RWPE2 (cell line): ENCODE measurements at places on chromosomes 2 and 18.

DNA sequence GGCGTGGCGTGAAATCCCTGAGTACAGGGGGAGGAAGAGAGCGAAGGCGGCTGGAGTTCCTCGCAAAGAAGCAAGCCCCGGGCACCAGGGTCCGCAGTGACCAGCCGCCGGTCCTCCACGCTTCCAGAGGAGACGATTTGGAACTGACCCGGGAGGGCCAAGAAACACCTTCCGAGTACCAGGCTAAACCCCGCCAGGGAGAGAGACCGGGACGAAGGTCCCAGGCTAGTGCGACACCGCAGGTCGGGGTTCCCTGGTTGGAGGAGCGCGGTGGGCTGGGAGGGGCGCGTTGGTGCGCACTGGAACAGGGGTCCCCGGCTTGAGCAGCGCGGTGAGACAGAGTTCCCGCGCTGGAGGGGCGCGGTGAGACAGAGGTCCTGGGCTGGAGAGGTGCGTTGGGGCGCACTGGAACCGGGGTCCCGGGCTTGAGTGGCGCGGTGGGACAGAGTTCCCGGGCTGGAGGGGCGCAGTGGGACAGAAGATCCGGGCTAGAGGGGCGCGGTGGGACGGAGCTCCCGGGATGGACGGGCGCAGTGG lies 901 bp downstream of the WDFY1 start:
- no peak for DNase-seq

DNA sequence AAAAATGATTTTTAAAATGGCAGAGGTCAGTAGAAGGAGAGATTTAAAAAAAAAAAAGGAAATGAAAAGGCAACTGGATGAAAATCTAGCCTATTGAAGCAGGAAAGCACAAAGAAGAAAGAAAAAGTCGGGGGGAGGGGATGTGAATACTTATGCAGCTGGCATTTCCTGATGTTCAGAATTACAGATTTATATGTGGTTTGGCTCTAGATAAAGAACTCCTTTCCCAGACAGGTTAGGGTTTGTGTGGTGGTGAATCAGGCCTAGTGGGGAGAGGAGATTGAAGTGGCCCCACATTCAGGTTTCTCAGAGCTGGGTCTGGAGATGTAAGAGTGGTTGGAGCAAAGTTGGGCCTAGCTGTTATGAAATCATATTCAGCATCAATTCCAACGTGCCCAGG lies 394.4 kb downstream of the FIGN start:
- no peak for DNase-seq

DNA sequence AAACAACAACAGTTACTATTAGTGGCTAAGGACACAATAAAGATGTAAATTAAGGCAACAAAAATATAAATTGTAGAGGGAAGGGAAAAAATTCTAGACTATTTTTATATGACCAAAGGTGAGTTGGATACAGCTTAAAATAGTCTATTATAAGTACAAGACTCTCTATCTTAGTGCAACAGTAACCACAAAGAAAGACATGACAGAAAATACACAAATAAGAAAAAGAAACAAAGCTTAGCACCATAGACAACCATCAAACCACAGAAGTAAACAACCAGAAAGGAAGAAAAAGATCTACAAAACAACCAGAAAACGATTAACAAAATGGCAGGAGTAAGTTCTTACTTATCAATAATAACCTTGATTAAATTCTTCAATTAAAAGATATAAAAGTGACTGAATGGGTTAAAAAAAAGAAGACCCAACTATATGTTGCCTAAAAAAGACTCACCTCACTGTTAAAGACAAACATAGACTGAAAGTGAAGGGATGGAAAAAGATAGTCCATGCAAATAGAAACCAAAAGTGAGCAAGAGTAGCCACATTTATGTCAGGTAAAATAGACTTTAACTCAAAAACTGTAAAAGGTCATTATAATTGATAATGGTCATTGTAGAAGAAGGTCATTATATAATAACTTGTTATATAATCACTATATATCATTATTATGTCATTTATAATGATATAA lies 62.5 kb downstream of the USP40 start:
- DNase-seq: no peak

GRCh38 chr18:7876354-7877104 lies 309.4 kb downstream of the PTPRM start:
- DNase-seq: no peak

- DNase-seq: no peak
Observed at GRCh38 chr2:196278491-196278911, 107.1 kb upstream of the STK17B start.

GRCh38 chr18:34932792-34933466 lies 108.3 kb upstream of the MAPRE2 start:
- DNase-seq: no peak

GRCh38 chr18:79708412-79708811 lies 28.8 kb downstream of the CTDP1 start:
- no peak for DNase-seq

- DNase-seq: no peak
Observed at GRCh38 chr2:183597841-183598240, 473.6 kb downstream of the NUP35 start.

- no peak for DNase-seq
Observed at GRCh38 chr2:96824079-96824870, 8.2 kb downstream of the CNNM3 start.

GRCh38 chr18:49858309-49859020 lies 45.1 kb upstream of the ACAA2 start:
- no peak for DNase-seq

- no peak for DNase-seq
Observed at GRCh38 chr2:48318116-48318515, 211.8 kb upstream of the STON1 start.

DNA sequence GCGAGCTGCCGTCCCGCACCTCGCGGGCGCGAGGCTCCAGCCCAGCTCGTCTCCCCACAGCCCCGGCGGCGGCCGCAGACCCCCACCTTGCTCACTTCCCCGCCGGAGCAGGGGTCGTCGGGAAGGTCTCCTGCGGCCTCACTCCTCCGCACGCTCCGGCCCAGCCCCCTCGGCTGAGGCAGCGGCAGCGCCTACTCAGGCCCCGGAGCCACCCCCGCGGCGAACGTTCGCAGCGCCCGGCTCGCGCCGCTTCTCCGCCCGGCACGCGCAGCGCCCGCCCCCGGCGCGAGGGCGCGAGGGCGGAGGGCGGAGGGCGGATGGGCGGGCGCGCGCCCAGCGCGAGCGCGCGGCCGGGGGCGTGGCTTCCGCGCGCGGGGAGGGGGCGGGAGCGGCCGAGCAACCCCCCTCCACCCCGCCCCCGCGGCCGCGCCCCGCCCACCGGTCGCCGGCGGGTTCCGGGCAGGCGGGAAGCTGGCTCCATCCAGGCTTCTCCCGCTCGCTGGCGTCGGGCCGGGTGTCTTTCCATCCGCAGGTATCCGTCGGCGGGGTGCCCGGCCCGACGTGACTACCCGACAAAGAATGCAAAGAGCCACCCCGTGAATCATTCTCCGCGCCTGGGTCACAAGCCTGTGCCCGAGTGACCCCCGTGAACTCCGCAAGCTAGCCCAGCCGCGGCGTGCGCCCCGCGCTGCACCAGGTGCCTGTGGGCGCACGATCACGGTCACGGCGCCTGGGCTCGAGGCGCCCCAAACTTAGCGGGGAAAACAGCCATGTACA lies at the start of gene DTNB:
DTNB (minus strand) TSS at position 278 of the 777 bp plus-strand sequence. CDS start 20,917 bp downstream, outside the sequence.
- DNase-seq: peak; percentile 95

DNA sequence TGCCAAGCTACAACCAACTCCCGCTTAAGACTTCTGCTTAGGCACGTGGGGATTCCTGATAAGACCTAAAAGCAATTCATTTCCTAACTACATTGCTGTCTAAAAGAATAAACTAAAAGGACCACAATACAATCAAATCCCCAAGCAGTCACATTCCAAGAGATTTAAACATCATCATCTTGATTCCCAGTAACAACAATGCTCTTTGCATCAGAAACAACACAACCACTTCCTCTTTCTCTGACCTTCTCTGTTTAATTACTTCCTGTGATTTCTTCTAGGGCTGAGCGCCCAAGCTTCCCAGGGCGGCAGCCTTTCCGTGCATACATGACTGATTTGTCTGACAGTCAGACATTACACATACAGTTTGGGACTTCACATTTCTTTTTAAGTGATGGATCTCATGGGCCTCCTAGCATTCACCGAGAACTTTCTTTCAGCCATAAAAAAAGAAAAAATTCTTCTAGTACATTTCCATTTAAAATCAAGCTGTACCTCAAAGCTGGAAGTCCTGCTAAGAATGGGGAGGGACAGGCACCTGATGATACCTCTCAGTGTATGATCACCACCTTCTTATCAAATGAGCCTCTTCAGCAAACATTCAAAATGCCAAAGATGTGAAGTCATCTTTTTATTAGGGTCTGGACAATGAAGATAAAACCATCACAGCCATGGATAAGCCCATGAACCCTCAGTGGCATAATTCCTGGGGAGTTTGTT lies 11.5 kb downstream of the SPRED2 start:
- no peak for DNase-seq

- no peak for DNase-seq
Observed at GRCh38 chr2:60826111-60826510, 55.3 kb upstream of the REL start.

DNA sequence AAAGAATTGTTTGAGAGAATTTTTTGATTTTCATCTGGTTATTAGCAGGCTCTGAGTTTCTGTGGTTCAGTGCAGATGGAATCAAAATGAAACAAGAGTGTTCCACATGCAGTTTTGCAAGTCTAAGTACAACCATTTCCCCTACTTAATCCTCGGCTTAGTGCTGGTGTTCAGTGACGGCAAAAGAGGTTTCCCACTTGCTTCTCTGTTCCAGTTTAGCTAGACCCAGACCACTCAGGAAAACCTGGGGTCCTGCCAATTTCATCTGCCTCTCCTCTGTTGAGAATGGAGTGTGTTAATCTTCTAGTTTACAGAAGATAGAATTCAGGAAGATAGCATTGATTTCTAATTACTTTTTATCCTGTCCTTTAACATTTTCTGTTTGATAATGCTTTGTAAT lies 996.2 kb upstream of the FANCL start:
- no peak for DNase-seq

DNA sequence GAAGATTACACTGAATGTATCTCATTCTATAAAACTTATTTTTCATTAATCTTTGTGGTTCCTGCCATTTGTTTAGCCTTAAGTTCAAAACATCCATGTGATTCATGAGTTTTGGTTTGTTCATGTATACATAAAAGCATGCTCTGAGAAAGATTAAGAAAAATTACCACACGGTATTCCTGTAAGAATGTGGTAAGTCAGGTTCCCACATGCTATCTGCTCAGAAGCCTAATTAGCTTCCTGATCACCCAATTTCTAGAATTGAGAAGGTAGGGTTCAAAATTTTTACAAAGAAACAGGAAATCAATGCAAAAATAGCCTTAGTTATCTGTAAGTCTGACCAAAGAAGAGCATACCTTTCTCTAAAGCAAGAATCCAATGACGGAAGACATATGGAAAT lies 241.6 kb upstream of the VRK2 start:
- no peak for DNase-seq

GRCh38 chr2:96095116-96095636 lies 21.2 kb downstream of the ADRA2B start:
- no peak for DNase-seq

DNA sequence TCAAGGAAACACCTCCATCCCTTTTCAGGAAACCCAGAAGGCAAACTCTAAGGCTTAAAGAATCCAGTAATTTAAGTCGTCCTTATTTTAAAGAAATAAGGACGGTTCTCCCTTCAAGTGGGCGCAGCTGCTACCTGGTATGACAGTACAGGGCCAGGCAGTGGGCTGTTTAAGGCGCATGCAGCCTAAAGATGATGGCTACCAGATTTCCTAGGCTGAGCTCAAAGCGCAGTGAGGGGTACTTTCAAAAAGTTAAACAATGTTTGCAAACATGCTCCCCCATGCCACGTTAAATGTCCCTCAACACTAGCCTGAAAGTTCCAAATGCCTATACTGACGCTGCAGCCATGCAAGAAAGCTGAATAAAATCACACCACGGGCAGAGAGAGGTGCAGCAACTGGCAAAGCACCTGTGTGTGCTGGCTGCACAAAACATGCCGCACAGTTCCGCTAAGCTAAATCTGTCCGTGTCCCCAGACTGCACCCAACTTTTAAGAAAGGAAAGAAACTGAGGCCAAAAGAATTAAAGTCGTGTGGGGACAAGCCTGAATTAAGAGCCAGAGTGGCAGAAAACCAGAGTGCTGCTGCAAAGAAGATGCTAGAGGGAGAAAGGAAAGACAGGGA lies 583 bp downstream of the HIBCH start:
- DNase-seq: no peak

GRCh38 chr2:152542995-152543481 lies 174.2 kb downstream of the PRPF40A start:
- DNase-seq: peak; percentile 56

GRCh38 chr2:188979187-188980114 lies 5.3 kb downstream of the COL3A1 start:
- DNase-seq: no peak

- no peak for DNase-seq
Observed at GRCh38 chr2:151037434-151037833, 224.2 kb downstream of the RBM43 start.

DNA sequence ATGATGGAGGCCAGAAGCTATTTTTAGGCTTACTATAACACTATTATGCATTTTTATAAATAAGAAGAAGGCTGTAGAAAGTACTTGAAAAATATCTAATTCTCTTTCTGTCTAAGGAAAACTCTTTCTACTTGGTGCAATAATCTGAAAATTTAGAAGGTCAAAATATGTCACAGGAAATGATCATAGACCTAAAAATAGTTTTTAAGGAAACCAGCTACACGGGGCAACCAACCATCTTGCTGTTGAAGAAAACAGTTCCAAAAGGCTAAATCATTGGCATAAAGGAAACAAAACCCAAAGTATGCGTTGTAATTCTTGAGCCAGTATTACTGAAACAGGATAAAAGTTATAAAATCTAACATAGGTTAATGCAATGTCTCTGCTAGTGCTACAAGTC lies 40.2 kb downstream of the SOCS6 start:
- no peak for DNase-seq

GRCh38 chr2:188280811-188281222 lies 10.9 kb upstream of the GULP1 start:
- DNase-seq: no peak

DNA sequence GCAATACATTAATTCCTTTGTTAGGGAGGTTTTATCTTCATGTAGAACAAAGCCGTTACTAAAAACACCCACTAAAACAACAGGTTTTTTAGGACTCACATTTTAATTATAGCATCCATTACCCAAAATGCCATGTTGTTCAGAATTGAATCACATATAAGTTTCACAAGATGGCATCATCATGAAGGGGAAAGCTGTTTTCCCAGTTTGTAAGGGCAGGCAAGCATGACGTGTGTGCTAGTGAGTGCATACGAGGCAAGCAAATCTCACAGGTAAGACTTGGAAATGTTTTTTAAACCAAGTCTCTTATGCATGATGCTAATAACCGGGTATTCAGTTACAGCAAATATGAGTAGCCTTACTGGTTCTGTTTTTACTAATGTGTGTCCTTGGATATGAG lies 111.8 kb upstream of the NFATC1 start:
- no peak for DNase-seq

GRCh38 chr2:43894743-43895142 lies 56.0 kb downstream of the ABCG8 start:
- no peak for DNase-seq

- DNase-seq: no peak
Observed at GRCh38 chr2:163556511-163556910, 179.3 kb downstream of the FIGN start.
